ENCODE measurements at places on chromosomes 12 and 14.

DNA sequence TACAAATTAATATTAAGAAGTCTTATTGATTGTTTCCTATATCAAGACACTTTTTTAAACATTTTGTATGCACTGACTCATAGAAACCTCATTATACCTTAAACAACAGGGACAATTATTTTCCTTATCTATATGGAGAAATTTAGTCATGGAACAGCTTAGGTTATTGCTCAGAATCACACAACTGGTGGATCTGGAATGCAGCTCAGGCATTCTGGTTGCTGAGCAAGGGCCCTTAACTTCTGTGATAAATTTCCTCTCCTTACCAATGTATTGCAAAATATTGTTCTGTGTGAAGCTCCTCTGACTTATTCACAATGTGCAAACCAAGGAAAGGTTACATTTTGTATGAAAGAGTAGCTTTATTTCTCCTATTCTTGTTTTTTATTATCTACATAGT lies 817.8 kb downstream of the LRFN5 start:
- DNase-seq, result peak; percentile 6

DNA sequence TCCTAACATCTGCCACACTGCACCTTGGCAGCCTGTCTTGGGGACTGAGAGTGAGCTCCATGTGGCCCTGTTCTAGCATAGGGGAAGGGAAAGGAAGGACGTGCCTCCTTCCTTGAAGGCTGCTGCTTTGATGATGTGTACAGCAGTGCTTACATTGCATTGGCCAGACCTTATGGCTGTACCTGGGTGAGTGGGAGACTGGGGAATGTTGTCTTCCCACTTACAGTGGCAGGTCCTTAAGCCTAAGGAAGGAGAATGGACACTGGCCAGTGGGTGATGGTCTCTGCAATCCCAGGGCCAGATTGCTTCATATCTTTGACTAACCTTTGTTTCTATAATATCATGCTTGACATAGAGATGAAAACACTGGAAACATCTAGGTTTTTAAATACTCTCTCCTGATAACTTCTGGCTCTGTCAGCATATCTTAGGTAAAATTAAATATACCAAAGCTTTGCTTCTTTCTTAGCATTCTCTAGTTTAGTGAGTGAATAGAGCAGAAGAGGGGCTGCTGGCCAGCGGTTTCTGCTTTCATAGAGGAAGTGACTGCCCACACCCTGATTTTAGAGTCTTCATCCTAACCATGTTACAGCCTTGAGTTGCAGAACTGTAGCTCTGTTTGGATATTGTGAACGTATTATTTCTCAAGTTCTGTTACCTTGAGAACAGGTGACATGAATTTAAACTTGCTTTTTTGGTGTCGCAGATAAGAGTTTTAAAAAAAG lies 27.2 kb downstream of the KLC1 start:
- no peak for DNase-seq

DNA sequence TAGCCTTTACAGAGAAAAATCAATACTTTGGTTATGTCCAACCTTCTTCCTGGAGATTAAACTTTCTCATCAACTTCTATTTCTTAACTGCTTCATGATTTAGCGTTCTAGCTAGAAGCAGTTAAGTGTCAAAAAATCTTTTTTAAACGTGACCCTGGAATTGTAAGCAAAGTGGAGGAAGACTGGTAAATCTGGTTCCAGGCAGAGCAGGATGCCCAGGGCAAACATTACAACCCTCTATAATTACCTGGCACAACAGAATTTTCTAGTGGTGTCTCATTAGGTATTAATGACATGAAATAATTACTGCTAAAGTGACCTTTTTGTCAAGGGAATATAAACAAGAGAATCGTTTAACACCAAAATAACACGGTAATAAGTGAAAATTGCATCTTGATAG lies 320.8 kb downstream of the MED13L start:
- no peak for DNase-seq

DNA sequence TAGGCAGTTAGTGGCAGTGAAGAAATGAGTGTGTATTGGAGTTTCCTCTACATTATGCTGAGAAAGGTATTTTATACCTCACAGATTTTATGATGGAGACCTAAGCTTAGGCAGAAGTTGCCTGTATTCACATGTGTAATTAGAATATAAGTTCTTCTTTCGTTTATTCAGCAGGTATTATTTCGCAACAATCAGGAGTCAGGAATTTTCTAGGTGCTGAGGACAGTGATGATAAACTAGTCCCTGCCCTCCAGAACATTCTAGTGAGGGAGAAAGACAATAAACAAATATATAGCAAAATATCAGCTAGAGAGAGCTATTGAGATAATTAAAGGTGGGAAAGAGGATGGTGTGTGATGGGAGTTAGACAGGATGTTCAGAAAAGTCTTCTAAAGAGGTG lies 345.7 kb downstream of the GRIN2B start:
- no peak for DNase-seq

- peak; percentile 84 for DNase-seq
Observed at GRCh38 chr14:31770271-31770670, 209.1 kb downstream of the NUBPL start.

- peak; percentile 52 for DNase-seq
Observed at GRCh38 chr14:57486767-57487379, 6.8 kb downstream of the CCDC198 start.

All from COLO829 (cell line).